ENCODE measurements at places on chromosomes 11 and 22.

GRCh38 chr11:134640536-134640935, 228.5 kb upstream of the B3GAT1 start:
- DNase-seq: no peak

DNA sequence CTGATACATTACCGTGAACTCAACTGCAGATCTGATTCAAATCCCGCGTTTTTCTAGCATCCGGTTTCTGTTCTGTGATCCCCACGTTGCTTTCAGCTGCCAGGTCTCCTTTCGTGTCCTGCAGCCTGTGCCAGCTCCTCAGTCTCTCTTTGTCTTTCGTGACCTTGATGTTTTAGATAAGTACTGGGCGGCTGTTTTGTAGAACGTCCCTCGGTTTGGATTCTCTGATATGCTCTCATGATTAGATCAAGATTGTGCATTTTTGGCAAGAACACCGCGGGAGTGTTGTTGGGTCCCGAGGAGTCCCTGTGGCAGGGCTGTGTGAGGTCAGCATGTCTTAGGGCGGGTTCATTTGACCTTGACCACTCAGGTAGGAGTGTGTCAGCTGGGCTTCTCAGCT, 38.6 kb downstream of the KCNQ1 start:
- DNase-seq: no peak

DNA sequence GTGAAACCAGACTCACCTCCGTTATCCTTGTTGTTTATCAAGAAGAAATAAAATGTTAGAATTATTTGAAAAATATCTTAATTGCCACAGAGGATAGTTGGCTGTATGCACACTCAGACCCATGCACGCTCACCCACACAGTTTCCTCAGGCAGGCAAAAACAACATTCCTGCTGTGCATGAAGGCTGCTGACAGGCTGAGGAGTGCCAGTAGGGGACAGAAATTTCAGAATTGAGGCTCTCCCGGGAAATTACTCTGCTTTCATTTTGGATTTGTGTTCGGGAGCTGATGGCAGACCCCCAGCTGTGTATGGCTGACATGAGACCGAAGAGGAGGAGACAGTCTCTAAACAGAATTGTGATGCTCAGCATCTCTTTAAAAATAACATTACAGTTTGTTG, 87.5 kb downstream of the AMOTL1 start:
- no peak for DNase-seq

DNA sequence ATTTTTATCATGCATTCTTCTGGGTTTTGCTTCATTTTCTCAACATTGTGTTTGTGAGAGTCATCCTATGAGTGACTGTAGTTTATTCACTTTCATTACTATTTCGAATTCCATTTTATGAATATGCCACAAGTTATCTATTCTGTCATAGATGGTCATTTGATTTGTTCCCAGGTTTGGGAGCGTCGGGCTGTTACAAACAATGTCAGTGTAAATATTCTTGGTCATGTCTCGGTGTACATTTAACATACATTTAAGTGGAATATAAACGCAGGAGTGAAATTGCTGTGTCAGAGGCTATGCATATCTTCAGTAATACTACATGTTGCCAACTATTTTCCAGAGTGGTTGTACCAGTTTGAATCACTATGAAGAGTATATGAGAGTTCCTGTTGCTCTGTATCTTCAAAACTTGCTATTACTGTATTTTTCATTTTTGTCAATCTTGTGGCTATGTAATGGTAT, 2.4 kb downstream of the TRIM44 start:
- DNase-seq: no peak

DNA sequence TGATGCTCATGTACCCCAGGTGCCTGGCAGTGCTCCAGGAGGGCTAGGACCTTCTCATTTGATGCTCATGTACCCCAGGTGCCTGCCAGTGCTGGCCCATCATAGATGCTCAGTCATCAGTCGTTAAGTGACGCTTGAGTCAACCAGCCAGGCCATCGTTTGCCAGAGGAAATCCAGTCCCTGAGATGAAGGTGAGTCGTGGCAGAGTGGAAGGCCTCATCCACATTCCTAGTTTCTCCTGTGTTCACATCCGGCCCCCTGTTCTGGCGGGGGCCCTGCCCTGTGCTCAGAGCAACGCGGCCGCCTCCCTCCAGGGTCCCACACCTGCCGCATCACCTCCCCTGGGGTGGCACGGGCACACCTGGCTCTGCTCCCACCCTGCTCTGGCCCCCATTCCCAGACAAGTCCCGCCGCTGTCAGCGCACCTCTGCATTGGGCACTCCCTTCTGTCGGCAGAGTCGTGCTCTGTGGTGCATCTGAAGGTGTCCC, 279.9 kb downstream of the BRD1 start:
- DNase-seq: peak; percentile 9

GRCh38 chr22:28911304-28911690, 27.9 kb downstream of the ZNRF3 start:
- DNase-seq: no peak

- no peak for DNase-seq
These were observed 9.0 kb downstream of the PATZ1 start for GRCh38 chr22:31337178-31337577.

DNA sequence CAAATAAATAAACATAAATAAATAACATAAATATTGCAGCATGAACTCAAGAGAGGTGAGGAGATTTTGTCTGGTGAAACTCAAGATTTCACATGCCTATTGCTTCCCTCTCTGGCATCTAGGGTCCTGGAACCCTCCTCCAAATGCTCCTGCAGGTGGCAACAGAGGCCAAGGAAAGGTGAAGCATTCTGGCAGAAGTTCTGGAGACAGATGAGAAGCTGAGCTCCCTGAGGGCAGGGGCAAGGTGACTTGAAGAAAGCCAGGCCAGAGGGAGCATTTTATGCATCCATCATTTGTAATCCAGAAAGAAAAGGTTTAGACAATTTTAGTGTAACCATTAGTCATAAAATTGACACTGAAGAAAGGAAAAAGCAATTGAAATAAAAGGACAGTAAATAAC, 64.9 kb downstream of the ENDOD1 start:
- DNase-seq: no peak

DNA sequence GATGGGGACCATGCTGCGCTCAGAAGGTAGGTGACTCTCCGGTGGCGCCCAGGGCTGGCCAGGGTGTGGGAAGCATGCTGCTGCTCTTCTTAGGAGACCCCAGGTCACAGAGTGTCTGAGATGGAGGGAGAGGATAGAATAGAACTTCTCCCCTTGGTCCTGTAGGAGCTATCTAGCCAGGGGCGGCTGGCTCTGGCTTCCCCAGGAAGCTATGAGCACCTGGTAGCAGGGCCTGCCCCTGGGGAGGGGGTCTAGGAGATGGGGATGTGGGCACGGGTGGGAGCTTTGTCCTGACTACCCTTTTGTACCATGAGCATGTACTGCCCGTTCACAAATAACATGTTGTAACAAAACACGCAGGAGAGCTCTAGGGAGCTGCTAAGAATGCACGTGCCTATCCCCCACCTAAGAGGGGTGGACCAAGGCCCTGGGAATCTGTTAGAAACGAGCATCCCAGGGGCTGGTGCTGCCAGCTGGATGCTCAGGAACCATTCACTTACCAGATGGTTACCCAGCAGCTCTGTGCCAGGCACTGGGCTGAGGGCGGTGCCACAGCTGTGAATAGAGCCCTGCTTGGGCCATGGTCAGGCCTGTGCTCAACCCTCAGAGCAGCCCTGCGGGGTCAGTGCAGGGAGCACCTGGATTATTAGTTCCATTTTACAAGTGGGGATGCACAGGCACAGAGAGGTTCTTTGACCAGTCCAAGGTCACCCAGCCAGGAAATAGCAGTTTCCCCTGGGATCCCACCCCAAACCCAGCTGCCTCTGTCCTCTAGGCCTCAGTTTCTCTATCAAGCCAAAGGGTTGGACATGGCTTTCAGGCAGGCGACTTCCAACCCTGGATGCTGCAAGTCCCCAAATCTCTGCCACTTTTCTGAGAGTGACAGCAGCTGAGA, 2.2 kb downstream of the SLC39A13 start:
- DNase-seq: no peak

DNA sequence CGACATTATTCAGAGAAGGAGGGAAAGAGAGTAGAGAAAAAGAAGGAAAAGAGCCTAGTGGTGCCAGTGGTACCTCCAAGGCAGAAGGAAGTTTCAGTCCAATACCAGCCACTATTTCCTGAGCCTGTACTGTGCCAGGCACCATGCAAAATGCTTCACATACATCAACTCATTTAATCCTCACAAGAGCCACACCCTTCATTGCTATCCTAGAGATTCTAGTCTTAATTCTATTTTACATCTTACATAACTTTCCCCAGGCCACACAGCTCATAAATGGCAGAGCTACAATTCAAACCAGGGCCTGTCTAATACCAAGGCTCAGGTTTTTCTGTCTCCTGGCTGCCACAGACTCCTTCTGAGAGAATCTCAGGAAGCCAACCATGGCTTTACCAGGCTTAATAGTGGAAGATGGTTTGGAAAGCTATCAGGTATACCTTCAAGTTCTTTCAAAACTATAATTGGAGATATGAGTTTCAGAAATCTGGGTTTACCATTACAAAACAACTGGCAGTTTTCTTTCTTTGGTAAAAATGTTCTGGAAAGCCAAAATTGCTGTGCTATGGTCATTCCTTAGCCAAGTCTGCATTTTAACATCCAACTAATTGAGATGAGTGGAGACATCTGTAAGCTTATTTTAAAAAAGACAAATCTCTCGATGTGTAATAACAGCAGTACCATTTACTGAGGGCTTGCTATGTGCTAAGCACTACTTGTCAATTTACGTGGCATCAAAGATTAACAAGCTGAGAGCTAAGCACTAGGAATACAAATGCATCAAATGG, 225.1 kb upstream of the PITPNB start:
- no peak for DNase-seq

- no peak for DNase-seq
These were observed 124.2 kb upstream of the TBCEL start for GRCh38 chr11:120899720-120900119.

DNA sequence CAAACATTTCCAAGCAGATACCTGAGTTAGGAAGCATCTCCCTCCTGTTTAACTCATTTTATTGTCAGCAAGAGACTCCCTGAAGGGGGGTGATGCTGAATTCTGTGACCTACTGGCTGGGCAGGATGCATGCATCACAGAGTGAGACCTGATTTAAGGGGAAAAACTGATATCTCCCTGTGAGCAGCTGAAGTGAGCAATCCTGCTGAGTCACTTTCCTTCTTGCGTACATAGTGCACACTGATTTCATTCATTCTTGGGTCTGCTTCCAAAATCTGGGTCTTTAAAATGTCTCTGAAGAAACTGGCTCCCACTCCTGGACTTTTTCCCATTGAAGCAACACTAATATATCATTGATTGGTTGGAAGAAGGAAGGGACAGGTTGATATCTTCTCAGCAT, 23.3 kb downstream of the P4HA3 start:
- no peak for DNase-seq

- no peak for DNase-seq
These were observed 73.4 kb downstream of the MYEOV start for GRCh38 chr11:69367211-69367964.

- no peak for DNase-seq
These were observed 33.9 kb downstream of the ANO1 start for GRCh38 chr11:70112017-70112434.

GRCh38 chr11:62048100-62048499, 75.7 kb upstream of the INCENP start:
- no peak for DNase-seq

GRCh38 chr11:47403571-47403970, 4.8 kb upstream of the SLC39A13 start:
- no peak for DNase-seq

DNA sequence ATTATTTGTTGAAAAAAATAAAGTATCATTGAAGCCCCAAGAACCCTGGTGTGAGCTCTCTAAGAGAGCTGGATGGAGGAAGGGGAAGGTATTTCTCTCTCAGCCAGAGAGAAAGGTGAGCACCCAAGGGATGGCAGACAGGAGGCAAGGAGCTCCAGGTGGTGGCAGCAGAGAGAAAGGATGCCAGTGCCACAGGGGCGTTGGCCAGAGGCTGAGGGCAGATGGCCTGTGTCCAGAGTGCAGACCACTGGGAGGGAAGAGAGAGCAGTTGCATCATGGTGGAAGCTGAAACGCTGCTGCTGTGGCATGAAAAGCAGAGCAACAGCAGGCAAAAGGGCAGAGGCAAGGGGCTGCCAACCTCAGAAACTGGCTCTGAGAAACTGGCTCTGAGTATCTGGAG, 8.5 kb downstream of the SPON1 start:
- DNase-seq: no peak

DNA sequence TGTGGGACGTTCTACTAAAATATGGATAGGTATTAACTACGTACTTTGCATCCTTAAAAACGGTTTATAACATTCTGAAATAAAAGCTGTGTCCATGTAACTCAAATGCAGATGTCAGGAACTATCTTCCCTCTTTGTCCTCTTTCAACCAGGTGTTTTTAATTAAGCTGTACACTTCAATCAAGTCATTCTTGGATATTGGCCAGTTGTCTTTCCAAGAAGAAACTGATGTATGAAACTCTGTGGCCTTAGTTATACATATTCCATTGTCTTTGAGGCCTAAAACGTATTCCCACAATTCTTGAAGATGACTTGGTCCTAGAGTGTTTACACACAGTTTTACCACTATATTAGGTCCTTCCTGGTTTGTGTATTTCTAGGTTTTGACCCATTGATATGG, 249.0 kb upstream of the CNTN5 start:
- DNase-seq: no peak

DNA sequence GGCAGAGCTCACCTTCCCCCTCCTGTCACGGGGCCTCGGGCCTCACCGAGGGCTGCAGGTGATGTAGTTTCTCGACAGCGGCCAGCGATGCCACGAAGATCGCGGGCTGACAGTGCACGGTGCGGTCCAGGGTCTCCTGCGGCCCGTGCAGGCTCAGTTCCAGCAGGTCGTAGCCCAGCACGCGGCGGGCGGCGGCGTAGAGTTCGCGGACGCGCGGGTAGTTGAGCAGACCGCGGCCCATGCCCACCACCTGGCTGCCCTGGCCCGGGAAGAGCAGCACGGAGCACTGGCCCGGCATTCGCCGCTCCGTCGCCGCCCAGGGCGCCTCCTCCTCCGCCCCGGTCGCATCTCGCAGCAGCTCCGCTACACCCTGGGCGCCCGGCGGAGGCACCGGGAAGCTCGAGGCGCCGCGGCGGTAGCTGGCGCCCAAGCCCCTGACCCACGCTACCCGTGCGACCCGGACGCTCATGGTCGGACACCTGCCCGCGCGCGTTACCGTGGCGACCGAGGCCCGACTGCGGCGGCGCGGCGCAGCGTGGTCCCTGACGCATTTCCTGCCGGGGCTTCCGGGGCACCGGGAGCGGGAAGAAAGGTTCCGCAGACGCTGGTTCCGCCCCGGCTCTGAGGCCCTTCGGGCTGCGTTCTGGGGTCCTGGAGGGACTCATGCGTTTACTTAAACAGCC, at the start of gene MCAT:
TSS of gene MCAT (minus strand) at position 519 of the 683 bp plus-strand sequence. CDS start at position 469, 50 bp downstream.
- peak; percentile 90 for DNase-seq

DNA sequence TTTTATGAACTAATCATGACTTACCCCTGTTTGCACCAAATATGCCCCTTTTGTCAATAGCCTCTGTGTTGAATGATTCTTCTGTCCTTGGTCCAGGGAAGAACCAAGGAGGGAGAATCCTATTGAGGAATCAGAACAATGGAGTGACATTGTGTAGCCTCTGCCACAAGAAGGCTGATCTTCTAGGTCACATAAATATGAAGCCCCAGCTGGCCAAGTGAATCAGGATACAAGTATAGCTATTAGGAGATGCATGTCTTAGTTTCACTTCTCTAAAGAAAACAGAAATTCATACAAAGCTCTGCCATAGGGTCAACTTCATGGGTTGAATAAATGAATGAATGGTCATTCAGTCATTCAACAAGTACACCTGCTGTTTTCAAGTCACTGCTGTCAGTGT, 118.2 kb upstream of the BLID start:
- DNase-seq: no peak

GRCh38 chr11:115961159-115962003, 457.2 kb upstream of the CADM1 start:
- DNase-seq: no peak

- no peak for DNase-seq
These were observed 11.7 kb downstream of the TMEM216 start for GRCh38 chr11:61404103-61404502.

GRCh38 chr11:11636671-11637070, 14.9 kb upstream of the GALNT18 start:
- DNase-seq: no peak
